ENCODE measurements at places on chromosomes 5 and 9.

DNA sequence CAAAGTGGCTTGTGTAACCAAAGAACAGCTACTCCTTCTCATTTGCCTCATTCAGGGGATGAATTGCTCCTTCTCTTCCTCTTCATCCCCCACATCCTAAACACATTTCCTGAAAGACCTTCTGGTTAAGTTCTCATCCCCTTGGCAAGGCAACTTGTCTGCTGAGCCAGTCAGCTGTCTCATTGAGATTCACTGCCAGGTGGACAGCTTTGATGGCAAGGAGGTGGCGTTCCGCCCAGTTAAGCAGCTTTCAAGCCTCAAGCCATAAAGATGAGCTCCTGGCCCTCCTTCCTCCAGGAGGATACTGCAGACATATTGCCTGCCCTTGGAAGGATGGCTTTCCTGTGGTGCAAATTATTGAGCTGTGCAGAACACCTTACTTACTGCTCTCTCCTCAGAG lies 448.6 kb upstream of the MPDZ start:
- no peak for DNase-seq

- no peak for DNase-seq
Measured at GRCh38 chr9:98010445-98010844, 27.3 kb downstream of the ANP32B start.

GRCh38 chr9:128724744-128725211 lies 851 bp upstream of the ZDHHC12 start:
- DNase-seq, result peak; percentile 84

GRCh38 chr9:108615152-108615551 lies 240.6 kb downstream of the ACTL7B start:
- no peak for DNase-seq

DNA sequence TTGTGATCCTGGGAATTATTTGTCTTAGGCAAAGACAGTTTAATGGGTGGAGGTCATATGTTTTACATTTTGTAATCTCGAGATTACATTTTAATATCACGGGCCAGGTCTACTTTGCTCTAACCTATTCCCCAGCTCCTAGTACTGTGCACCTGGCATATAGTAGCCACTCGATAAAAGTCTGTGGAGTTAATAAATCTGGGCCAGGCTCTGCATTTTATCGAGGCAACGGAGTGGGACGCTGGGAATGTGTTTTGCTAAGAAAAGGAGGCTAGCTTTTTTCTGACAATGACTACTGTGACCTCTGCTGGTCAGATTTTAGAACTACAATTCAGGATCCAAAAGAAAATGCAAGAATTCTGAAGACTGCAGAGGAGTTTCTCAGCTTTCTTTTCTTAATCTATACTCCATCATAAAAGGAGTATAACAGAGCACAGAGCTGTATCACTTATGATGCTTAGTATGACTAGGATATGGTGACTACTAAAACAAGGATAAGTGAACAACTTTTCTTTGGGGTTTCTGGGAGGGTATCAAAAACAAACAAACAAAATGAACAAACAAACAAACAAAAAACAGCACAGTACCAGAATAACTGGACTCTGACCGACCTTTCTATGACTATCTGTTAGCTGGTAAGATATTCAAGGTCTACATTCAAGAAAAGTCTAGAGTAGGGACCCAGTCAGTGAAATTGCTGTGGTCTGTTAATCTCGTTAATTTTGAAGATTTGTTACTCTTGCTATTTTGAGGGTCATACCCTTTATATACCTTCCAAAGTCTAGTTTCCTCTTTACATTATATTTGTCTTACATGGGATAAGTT lies 46.1 kb upstream of the CER1 start:
- DNase-seq, result peak; percentile 3

- DNase-seq, result no peak
Measured at GRCh38 chr9:137299938-137300337, 2.1 kb downstream of the NRARP start.

DNA sequence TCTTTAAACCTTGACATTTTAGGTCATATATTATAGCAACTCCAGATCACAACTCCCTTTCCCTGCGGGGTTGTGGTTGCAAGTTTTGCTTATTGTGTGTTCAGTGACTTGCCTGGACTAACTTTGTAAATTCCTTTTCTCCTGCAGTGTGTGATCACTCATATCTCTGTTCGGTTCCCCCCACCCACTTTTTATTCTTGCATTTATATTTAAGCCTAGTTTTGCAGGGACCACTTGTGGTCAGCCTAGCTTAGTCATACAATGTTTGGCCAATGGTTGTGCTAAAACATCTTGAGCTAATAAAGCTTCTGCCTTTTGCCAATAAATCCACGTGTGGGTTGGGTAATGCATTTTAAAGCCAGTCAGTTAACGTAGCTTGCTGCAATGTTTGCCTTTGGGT lies 146.5 kb upstream of the IRX4 start:
- no peak for DNase-seq

DNA sequence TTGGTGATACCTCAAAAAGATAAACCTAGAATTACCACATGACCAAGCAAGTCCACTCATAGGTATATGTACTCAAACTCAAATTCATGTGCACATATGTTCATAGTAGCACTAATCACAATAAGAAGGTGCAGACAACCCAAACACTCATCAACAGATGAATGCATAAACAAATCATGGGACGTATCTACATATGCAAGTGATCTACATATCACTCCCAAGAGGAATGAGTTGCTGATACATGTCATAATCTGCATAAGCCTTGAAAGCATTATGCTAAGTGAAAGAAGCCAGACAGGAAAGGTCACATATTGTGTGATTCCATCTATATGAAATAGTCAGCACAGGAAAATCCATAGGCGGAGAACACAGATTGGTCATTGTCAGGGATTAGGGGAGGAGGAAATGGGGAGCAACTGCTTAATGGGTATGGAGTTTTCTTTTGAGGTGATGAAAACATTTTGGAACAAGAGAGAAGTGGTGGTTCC lies 10.6 kb upstream of the GPX8 start:
- DNase-seq, result no peak

DNA sequence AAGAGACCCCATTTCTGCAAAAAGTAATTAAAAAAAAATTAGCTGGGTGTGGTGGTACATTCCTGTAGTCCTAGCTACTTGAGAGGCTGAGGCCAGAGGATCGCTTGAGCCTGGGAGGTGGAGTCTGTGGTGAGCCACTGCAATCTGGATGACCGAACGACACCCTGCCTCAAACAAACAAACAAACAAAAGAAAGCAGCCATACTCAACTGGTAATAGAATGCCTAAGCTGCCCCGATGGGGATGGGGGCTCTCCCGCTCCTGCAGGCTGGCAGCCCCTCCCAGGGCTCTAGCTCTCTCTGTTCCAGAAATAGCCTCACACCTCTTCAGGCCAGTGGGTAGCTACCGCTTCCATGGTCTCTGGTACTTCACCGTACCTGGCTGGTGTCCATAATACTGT lies 241.8 kb downstream of the FANCC start:
- DNase-seq, result no peak

GRCh38 chr5:122971333-122971732 lies 65.2 kb downstream of the PPIC start:
- no peak for DNase-seq

DNA sequence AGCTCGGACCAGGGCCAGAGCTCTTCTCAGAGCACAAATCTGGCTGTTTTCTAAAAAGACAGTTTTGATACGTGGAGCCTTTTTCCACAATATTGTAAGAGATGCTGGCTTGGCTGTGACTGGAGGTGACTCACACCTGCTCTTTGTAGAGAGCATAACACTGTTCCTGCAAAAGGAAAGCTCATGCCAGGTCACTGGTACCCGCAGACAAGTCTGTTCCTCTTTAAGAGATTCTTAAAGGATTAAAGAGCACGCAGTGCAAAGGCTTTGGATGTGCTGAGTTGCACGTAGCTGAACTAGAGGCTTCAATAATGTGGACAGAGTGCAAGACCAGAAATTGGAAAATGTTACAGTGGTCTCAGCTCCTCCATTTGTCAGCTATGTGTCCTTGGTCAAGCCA lies 19.0 kb downstream of the ACTL7B start:
- DNase-seq, result no peak

DNA sequence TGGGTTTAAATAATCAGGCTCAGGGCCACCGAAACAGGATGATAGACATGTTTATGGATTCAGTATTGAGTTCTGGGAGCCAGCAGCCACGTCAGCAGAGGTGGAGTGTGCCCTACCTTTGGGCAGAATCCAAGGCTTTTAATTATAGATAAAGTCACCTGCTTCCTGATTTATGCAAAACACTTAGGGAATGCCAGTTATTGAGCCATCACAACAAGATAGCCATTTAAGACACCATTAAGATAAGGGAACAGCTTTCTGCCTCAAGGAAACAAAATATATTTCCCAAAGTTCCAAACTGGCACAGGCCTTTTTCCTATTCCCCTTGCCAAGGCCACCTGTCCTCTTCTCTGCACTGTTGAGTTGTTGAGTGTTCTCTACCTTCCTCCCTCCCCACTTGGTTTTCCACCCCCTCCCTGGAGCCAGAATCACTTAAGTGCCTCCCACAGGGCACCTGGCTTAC lies 2.4 kb downstream of the CCL28 start:
- DNase-seq, result no peak

DNA sequence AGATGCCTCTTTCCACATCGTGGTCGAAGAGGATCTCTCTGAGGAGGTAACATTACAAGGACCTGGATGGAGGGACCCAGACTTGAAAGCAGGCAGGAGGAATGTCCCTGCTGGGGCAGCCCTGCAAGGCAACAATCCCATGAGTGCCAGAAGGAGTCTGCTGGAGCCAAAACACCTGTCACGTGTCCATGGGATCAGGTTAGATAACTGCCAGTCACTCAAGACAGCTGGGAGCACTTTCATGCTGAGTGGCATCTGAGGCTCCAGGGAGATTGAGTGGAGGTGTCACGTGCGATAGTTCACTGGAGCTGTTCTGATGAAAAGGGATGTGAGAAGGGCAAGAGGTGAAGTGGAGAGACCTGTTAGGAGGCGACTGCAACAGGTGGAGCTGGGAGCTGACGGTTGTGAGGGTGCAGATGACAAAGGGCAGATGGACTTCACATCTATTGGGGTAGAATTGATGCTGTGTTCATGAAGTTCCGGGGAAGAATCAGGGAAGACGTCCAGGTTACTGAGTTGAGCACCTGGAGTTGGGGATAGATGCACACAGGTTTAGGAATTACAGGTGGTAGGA lies 68.4 kb downstream of the ICE1 start:
- no peak for DNase-seq

GRCh38 chr9:70111641-70112236 lies 68.1 kb downstream of the MAMDC2 start:
- no peak for DNase-seq

- DNase-seq, result no peak
Measured at GRCh38 chr9:110179734-110180133, 28.2 kb downstream of the C9orf152 start.

DNA sequence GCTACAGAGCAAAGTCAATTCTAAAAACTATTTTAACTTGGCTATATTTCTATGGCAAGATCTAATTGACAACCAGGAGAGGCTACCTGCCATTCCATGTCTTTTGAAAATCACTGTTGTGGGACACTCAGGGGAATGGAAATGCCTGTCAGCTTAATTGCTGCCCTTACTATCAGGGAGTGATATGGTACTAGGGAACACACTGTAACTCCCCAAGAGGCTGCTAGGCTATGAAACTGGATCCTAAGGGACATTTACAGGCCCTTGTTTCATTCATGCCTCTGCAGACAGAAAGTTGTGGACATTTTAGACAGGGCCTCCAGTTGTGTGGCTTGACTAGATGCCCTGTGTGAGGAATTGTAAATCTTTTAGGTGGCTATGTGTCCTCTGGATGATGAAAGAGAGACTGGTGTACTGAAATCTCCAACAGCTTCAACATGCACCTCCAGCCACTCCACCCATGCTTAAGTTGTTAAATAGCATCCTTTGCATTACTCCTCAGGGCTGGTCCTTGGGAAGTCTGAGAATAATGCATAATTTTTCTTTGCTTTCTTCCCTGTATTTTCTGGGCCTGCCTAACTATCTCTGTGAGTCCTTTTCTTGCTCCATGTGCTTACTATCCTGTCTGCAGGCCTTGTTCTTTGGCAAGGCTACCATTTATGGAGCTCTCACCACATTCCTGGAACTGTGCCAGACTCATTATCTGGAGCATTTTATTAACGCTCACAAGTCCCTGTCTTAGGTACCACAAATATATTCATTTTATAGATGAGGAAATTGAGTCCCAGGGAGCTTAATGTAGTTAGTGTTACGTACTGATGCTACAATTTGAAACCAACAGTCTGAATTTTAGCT lies 3.2 kb downstream of the MROH2B start:
- no peak for DNase-seq

- DNase-seq, result peak; percentile 87
Measured at GRCh38 chr9:121369595-121370265, at the start of gene STOM. TSS of gene STOM (minus strand) at chr9:121370250. CDS start at chr9:121370187, 63 bp downstream.

- DNase-seq, result no peak
Measured at GRCh38 chr5:75091597-75091996, 39.2 kb upstream of the GCNT4 start.

- DNase-seq, result no peak
Measured at GRCh38 chr5:103800741-103801495, 238.3 kb upstream of the NUDT12 start.

DNA sequence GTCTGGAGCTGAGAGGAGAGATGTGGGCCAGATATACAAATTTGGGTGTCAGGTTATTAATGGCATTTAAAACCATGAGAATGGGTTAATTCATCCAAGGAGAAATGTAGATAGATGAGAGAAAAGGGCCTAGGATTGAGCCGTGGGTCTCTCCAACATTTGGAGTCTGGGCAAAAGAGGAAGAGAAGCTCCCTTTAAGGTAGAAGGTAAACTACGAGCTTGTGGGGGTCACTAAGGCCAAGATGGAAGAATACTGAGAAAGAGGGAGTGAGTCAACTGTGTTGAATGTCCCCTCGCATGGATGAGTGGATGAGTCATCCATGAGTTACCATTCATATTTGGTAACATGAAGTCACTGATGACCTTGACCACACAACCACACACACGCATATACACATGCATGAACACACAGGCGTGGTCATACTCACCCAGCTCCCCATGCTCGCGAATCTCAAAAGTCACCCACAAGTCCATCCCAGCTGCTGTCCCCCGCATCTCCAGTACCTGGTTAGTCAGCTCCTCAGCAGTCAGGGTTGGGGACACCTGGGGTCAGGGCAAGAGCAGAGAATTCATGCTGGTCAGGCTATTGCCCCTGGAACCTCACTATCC lies 6.8 kb upstream of the FCHSD1 start:
- DNase-seq, result peak; percentile 41

- no peak for DNase-seq
Measured at GRCh38 chr5:144328494-144328893, 157.8 kb downstream of the KCTD16 start.

DNA sequence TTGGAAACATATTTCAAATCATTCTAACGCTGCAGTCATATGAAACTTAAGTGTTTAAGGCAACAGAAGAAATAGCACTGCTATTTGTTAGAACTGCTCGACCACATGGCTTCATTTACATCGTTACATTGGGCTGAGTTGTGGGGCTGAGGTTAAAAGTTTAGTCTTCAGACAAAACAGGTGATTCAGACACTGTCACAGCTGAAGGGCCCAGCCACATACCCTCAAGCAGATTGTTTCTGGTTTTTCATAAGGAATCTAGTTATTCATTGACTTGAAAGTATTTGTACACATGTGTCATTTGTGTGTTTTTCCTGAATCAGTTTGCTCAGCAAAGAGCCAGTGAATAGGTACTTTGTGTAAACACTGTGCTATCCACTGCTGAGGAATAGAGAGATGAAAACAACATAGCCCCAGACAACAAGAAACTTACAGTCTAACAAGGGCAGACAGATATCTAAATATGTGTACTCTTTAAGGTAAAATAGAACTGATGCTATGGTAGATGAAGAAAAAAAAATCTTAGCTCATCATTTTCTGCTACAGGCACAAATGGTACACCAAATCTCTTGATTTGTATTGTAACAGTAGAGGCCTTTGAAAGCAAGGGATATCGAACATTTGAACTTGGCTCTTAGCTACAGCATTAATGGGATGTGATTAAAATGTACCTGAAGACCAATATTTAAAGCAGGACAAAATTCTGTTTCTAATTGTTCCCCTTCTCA lies 357.6 kb upstream of the RPS23 start:
- no peak for DNase-seq

Measured in T1000 (cell line).